ENCODE measurements at places on chromosomes 5 and 9. TPM values are rescaled to one million over a fixed set of nuclear protein-coding genes. Genes with fewer than 3 reads are reported as not detected.

UBLCP1 gene
- 36.9 TPM for total RNA-seq

ZFP2 gene
- total RNA-seq: 3.4 TPM

DNA sequence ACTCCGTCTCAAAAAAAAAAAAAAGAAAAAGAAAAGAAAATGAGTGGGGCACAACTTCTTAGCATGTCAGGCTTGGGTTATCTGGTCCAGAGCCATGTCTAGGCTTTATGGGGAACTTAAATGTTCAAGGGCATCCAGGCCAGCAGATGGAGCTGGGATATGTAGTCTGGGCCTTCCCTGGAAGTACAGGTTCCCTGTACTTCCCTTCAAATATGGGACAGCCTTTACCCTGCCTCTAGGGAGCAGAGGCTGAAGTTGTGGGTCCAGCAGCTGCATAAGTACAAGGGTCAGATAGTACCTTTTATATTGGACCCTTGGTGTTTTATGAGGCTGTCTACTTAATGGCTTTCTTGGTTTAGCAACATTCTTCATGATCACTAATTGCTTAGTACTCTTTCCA lies 42.1 kb downstream of the FAF2 start:
- DNase-seq: no peak
- no peaks in the 10 kb centered on the region for H3K4me1 ChIP-seq
- H3K36me3 ChIP-seq: peaks cover 16% of the 10 kb centered on the region
- H3K27me3 ChIP-seq: no peaks in the 10 kb centered on the region

IFNB1 gene
- total RNA-seq: not detected

MBLAC2 gene
- 7.3 TPM for total RNA-seq

GRCh38 chr9:32251539-32251938 lies 132.9 kb upstream of the ACO1 start:
- H3K27me3 ChIP-seq: peaks cover 3% of the 10 kb centered on the region
- H3K27ac ChIP-seq: no peak overlapping the region
- peaks cover 12% of the 10 kb centered on the region for H3K4me1 ChIP-seq

DNA sequence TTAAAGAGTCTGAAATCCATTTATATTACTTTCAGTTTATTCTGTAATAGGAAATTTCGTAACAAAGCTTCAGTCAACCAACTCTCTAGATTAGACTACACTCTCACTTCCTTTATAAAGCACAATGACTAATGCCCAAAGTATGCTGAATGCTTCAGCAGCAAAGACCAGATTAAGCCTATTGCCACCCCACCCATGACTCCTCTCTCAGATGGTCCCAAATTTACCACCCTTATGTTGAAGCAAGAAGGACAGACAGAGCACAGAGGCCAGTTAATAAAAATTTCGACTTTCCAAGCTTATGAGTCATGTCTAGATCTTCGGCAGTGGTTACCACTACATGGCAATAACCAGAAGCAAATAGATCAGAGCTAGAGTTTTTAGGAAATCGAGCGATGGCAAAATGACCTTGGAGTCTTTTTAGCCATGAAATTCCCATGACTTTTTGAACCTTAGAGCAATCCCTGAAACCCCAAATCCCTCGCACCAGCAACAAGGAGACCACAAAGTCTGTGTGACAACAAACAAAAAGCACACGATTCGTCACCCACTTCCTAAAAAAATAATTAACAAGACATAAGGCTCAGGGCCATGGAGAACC lies 287.8 kb upstream of the RASA1 start:
- no peaks in the 10 kb centered on the region for H3K36me3 ChIP-seq
- no peak overlapping the region for H3K4me3 ChIP-seq
- H3K27me3 ChIP-seq: no peaks in the 10 kb centered on the region
- no peak for DNase-seq

RXRA gene
- 40.0 TPM for total RNA-seq

DNA sequence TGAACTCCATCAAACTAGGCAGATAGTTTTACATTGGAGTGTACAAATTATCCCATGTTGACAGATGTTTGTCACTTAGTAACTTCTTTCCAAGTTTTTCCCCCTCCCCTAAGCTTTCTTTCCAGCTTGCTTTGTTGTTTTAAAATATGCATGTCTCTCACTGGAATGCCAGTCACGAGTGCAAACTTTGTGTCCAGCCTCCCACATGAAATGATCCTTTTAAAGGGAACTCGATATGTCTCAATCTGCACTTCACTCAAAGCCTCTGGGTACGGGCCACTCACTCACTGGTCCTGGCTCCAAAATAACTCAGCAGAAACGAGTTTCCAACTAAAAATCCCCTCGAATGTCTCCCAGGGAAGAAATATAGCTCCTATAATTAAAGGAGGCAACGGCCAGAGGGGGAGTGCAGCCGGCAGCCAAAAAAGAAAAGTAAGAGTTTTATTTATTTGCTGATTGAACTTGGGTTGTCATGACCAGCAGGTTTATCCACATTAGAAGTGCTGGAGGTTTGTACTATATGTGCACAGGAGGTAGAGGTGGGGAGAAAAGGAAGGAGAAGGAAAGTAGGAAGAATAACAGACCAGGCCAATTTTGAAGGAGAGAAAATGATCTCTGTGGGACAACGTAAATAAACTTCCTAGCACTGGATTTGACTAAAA lies 17.5 kb downstream of the NR2F1 start:
- peaks cover 52% of the 10 kb centered on the region for H3K27me3 ChIP-seq
- H3K4me3 ChIP-seq: no peak overlapping the region
- H3K36me3 ChIP-seq: peaks cover 7% of the 10 kb centered on the region
- H3K4me1 ChIP-seq: peaks cover 34% of the 10 kb centered on the region
- DNase-seq: no peak
